ENCODE measurements at places on chromosomes 3 and 15.

DNA sequence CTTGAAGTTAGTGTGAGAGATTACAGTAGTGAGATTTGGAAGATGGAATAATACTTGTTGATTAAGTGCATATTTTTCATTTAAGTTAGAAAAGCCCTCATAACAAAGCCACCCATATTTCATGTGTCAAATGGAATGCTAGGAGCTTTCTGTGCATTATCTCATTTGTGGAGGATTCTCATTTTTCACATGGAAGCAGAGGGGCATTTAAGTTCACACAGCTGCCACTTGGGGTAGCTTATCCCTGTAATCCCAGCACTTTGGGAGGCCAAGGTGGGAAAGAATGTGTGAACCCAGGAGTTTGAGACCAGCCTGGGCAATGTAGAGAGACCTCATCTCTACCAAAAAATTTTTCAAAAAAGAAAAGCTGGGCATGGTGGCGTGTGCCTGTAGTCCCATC, 55.2 kb downstream of the RAB7A start:
- no peak for DNase-seq

DNA sequence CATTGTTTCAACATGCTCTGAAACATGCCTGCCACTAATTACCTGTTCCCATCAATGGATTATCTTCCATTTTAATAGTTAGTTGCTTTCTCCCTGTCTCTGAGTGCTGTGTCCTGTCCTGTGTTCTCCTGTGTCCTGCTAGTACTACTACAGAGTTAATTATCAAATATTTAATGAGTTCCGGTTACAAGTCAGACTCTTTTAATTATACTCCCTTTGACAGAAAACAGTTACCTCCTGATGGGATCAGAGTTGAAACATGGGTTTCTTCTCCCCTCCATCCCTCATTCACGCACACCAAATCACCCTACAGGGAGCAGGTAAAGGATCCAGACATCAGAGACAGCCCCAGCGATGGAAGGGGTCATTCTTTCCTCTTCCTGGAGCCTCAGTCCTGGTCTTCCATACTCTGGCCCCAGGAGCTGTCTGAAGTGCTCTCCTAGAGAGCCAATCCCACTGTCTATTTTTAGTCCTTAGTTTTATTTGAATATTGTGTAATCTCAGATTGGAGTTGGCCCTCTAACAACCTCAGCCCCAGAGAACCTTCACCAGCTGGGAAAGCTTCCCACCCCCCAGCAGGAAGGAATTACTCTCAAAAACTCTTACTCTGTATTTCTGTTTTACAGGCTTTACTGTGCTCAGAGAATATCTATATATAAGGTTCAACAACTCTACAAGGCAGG, 137.0 kb upstream of the C2CD4B start:
- no peak for DNase-seq

DNA sequence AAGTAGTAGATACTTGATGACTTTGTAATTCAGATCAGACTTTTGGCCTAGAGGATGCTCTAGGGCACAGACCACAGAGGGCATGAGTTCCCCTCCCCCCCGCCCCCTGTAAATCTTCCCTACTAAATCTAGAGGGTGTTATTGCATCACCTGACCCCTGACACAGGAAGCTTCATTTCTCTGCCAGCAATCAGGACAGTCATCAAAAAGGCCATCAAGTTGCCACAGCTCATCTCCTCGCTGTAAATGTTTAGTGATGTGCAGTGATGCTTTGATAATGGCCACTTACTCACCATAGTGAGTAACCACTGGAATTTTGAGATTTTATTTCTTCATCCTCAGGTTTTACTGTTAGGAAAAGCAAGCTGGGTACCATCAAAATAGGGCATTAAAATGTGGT, 289.2 kb upstream of the CHRM5 start:
- DNase-seq = no peak

- DNase-seq = no peak
Measured at GRCh38 chr3:60250206-60250605, 1001.0 kb downstream of the FHIT start.

DNA sequence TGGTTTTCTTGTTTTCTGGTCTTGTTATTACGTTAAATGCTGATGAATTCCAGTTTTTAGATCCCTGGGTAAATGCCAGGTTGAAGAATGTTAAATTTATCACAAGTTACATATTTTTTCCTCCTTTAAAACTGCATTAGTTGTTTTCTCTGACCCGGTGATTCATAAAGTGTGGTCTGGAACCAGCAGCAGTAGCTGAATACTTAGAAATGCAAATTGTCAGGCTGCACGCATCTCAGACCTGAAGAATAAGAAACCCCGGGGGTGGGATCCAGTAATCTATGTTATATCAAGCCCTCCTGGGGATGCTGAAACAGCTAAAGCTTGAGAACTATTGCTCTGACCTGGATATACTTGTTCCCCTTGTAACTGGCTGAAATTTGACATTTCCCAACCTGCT, 69.1 kb downstream of the PEX5L start:
- DNase-seq = no peak

DNA sequence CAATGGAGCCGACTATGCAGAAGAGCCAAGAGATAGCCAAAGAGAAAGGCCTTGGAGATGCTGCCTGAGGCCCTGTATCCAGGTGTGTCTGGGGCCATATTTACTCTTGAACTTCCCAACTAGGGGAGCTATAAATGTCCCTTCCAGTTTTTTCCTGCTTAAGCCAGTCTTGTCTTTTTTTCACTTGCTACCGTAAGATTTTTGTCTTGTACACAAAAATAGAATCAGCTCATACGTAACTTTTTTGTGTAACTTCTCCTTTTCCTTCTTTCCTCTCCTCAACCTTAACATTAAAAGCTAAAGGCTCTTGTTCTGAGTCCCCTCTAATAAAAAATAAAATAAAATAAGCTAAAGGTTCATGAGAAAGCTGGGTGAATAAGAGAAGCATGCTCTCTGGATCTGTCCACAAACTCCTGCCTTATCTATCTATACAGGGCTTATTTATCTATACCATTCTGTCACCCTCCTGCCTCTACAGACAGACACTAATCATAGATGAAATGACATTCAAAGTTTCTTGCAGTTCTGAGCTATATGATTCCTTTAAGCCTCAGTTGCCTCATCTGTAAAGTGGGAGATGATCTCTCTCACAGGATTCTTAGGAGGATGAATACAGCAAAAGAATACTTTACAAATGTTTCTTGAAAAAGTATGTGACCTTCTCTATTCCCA, 4.6 kb downstream of the SUMF1 start:
- peak; percentile 19 for DNase-seq

DNA sequence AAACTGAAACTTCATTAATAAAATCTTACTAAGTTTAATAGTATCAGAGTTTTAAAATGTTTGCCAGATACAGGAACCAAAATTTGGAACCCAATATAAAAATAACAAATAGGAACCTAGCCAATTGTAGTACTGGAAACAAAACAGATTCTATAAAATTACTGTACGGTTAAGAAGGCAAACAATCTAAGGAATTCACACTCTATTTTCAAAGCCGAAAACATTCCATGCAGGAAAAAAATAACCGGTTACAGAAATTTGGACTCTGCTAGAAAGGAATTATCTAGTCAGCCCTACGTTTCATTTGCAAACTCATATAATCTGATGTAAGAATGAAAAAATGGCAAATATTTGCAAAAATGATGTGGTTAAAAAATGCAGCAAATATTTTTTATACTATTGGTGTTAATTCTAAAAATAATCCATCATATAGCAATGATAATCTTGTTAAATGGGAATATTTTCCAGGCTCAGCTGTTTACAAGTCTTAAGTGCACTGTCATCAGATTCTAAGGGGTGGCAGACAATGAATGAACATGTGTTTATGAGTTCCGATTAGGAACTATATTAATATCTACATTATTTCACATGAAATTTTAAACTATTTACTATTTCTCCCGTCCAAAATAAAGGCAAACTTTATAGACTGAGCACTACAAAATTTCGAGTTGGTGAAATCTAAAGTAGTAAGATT, 58.1 kb downstream of the DCBLD2 start:
- DNase-seq = no peak

DNA sequence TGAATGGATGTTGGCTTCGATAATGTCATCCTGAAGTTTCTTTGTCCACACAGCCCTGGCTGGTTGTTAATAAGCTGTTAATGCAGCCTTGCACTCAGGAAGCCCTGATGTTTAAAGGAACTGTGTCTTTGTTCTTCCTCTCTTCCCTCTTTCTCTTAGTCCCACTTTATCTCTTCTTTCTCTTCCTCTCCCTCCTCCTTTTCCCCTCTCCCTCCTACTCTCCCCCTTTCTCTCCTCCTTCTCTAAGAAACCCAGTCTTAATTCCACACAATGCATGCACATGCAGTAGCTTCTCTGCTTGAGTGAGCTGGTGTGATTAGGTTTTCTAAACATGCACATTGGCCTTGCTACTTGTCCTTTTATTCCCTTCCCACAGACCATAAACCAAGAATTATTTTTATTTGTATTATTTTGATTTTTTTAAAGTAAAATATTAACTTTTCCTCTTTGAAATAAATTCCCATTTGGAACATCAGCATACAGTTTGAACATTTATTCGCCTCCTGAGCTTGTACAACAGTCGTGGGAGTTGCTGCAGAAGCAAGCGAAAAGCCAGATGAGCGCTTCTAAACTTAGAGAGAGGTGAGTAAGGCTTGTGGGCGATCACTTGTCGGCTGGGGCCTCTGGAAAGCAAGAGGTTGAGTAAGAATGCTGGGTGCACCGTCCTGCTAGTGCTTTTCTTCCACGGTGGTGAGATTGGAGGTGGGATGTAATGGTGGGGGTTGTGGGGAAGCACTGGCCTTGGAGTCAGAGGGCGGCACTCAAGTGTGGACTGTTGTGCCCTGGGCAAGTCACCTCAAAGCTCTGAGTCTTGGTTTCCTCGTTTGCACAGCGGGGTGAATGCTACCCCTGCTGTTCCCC, 7.2 kb downstream of the GHRL start:
- no peak for DNase-seq

- no peak for DNase-seq
Measured at GRCh38 chr3:142355692-142356091, 92.1 kb downstream of the XRN1 start.

DNA sequence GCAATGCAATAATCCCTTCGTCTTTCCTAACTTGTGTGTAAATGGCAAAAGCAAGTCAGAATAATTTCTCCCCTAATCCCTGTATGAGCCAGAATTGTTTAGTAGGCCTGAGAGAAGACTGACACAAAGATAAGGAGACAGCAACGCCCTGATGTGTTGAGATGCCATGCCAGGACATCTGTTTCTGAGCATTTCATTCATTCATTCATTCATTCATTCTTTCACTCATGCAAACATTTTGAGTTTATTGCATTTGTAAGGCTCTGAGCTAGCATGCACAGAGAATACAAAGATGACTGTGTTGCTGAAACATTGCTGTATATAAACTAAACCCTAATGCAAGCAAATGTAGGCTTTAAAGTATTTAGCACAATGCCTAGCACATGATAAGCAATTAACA, 127.4 kb downstream of the TMCC1 start:
- no peak for DNase-seq

DNA sequence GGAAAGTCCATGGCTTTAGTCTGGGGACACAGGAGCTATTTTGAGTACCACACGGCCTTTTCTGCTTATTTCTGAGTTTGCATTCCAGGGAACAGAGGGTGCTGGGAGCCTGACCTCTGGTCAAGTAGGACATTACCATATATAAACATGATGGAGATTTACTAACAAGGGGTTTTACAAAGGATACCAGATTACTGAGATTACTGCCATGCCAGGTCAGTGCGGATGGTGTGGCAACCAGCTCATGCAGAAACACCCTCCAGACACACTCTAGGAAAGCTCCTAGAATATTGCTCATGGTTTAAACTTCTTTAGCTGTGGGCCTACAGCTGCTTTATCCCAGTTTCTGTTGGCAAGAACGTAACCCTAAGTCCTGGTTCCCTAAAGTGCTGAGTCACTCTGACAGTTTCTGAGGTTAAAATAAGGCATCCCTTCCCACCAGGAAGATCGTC, 54.3 kb upstream of the AGTR1 start:
- no peak for DNase-seq

- no peak for DNase-seq
Measured at GRCh38 chr15:38879909-38880471, 315.4 kb upstream of the RASGRP1 start.

GRCh38 chr3:44987332-44987731, 11.3 kb downstream of the EXOSC7 start:
- DNase-seq = no peak

DNA sequence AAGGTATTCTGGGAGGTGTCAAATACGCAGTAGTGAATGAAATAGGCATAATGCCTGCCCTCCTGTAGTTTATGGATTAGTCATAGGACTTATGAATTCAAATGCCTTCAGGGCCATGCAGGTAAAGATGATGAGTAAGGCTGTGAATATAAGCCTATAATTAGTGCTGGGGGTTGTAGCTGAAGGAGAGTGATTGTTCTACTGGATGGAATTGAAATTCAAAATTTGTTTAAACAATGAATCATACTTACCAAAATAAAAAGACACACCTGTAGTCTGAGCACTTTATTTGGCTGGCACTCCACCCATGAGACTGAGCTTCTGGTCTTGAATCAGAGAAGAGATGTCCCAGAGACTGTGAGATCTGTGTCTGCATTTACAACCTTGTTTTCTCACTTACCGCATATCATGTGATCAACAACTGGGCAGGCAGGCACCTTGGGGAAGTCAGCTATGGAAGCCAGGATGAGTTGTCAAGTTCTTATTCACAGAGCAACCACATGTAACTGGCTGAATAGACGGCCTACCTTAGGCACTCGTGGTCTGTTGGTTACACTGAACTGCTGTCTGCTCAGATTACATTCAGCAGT, 291.8 kb downstream of the NAALADL2 start:
- DNase-seq = peak; percentile 38

DNA sequence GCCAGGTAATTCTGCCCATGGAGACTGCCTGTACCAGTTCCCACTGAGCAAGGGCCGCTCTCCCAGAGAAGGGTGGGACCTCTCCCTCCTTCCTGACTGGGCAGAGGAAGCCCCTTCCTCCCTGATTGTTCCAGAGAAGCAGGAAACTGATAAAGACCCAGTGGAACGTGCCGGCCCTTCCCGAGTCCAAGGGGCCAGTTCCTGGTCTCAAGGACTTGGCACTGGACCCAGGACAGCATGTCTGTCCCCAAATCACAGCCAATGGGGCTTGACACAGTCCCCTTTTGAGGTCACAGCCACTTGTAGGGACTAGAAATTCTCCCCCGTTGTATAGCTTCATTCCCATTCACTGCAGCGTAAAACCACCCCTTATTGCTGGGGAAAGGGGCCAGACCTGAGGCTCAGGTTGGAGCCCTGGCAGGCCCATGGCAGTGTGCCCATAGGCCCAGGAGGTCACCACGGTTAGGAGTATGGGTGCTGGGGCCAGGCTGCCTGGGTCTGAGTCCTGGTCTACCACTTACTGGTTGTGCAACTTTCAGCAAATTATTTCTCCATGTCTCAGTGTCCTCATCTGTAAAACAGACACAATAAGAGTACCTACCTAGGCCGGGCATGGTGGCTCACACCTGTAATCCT, 18.1 kb downstream of the CSRNP1 start:
- no peak for DNase-seq

DNA sequence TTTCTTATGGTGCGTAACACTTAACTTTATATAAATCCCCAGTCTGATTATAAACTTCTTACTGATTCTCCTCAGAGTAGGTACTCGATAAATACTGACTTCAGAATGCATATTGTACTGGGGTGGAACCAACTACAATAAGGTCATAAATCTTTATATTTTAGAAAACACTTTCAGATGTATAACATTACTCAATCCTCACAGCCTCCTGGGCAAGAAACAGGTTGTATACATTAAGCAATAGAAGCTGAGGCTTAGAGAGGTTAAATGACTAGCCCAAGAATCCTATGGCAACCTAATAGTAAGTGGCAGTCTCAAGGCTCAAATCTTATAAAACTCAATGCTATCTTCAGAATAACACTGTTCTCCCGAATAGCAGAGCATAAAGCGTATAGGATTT, 9.1 kb downstream of the VPS13C start:
- no peak for DNase-seq
